Neural progenitor cell (in vitro differentiated cells): ENCODE measurements at places on chromosomes 16 and 17.

DNA sequence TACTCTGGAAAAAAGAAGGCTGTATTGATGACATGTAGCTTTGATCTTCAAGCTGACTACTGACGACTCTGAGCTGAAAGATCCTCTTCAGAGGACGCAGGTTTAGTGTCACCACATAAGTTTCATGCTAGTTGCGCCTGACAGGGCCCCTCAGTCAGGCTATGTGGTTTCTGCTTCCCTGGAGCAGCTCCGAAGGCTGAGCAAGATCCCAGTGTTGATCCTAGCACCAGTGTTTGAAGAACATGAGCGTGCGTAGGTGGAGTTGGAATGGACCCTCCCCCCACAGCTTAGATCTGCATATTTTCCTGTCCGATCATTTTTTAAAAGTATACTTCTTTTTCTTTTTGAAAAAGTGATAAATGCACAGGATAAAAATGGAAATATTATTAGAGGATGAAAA, 17.3 kb downstream of the BANP start:
- no peak for DNase-seq

DNA sequence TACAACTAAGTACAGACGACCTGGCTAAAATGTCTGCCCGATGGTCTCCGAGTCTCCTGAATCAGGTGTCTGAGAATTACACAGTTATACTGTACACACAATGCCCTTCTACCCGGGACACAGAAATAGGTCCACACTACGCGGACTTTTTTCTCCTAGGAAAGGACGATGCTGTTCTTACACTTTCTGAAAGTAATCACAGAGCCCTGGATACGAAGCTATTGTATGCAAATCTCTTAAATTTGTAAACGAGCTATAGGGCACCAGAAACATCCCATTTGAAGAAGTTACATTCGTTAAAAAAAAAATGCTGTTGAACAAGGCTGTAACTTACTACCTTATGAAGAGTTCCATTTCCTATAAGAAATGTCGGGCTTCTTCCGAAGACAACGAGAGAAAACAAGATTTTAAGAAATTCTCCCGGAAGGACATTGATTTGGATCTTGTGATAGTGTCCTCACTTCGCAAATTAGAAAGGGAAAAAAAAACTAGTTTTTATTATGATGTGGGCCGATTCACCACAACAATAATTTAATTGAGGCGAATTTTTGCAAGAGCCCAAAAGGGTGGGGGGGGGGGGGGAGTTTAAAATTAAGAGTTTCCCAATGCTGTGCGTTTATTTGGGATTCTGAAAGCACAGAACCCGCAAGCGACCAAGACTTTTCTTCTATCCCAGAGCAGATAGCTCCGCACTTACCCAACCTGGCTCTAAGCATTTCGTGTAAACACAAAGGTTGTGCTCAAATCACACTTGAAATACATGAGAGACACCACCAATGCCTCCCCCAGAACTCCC, 1.5 kb upstream of the SOX9 start:
- no peak for DNase-seq

- peak; percentile 90 for DNase-seq
Observed at GRCh38 chr16:30786936-30787612, at the start of gene ZNF629. TSS of gene ZNF629 (minus strand) at chr16:30787205. CDS start at chr16:30784482, 2,723 bp downstream.

GRCh38 chr17:9410737-9411136, 164.9 kb downstream of the STX8 start:
- no peak for DNase-seq

GRCh38 chr17:72719206-72719577, 373.3 kb downstream of the SLC39A11 start:
- DNase-seq: no peak

DNA sequence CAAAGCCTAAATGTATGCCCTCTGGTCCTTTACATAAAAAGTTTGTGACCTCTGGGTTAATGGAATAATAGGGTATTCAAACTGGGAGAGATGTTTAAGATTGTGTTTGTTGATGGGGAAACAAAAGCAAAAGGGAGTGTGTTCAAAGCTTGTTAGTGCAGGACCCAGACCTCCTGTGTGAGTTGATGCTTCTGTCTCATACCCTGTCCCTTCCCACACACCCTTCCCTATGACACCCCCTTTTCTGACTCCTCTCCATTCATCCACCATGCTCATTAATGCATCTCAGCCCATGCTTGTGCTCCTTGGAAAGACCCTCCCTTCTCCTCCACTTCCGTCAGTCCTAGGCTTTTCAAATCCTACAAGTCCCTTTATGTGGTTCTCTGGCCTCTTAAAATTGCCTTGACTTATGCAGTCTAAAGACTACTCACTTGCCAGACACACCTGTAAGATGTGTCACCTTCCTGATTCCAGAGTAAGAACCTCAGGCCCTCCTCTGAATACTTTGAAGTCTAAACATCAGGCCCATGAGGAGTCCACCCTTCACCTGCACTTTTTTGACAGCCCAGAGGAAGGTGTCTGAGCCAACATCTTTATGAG, 128.0 kb upstream of the CACNG5 start:
- DNase-seq: peak; percentile 27
